AG09319 (cell line): ENCODE measurements at places on chromosomes 16 and 17.
A peak's percentile ranks its signal among the peaks of the same experiment; 100 is the strongest.

- DNase-seq = no peak
Measured at GRCh38 chr17:17073581-17074403, 31.5 kb downstream of the MPRIP start.

DNA sequence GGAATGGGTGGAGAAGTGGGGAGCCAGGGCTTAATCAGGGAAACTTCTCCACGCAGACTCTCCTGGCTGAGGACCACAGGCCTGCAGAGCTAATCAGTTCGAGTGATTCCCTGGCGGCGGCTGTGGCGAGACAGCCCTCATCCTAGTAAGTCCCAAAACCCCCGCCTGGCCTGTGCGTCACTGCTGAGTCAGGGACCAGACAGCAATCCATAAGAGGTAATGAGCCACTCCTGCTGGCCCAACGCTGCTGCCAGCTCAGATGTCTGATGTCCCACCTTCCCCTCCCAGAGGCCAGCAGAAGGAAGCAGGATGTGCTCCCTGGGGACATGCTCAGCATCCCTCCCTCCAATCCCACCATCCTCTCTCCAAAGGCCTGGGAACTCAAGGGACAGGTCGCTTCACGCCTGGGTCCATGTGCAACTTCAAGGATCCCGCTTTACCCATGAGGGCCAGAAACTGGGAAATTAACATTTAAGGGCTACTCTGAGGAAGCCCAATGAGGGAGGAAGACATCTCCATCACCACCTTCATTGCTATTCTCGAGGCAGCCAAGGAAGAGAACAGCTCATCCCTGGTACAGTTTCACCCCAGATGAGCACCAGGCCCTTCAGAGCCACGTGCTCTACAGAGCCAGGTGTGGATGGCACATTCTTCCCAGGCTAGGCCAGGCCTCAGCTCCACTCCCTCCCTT is 7.9 kb downstream of the ACLY start:
- DNase-seq = peak; percentile 90

DNA sequence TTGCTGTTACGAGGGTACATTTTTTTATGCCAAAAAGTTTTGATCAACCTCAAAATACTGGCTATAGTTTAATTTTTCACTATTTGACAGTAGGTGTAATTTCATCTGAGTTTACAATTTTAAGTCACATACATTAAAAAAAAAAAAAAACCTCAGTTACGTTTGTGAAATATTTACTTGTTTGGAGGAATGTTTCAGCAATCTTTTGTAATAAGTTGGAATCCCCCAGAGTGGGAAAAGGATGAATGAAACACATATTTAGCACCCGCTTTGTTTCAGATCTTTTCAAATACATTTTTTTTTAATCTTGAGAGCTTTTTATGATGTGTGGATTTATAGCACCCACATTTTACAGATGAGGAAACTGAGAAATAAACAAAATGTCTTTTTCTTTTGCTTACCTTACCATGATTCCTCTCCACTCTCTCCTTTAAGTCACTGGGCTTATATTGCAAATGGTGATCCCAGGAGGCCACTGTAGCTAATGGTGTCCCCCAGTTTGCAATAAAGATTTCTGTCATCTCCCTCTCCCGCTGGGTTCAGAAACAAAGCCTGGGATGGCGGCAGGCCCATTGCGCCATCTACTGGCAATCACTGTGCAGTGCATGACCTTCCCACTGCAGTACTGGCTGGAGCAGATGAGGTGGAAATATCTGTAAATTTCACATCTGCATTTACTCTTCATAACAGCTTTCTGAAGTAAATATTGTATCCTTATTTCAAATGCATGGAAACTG is 27.7 kb downstream of the TBC1D3B start:
- no peak for DNase-seq

DNA sequence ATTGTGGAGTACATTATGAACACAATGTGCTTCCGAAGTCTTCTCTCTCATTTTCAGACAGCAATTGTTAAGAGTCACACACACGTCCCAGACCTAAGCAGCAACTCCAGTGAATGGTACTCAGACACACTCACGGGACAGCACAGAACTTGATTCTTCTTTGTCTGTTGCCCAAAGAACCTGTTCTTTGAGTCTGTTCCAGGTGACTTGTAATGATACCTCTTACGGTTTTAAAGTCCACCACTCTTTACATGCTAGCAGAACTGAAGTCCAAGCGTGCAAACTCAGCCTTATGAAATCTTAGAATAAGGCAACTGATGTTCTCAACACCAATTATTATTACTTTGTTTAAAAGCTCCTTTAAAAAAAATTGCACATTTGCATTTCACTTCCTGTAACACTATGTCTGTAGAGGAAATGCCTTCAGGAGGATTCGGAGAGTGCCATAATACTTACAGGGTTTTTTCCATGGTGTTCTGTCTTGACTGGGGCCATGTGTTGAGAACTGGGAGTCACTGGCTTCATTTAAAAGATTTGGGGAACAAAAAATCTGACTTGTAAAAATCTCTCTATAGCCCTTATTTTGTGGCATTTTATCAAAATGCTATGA is 48.1 kb downstream of the MARF1 start:
- DNase-seq = no peak

GRCh38 chr17:59341922-59342321 is 10.5 kb downstream of the YPEL2 start:
- DNase-seq = no peak

GRCh38 chr16:74485916-74486315 is 64.6 kb upstream of the CLEC18B start:
- DNase-seq = no peak

DNA sequence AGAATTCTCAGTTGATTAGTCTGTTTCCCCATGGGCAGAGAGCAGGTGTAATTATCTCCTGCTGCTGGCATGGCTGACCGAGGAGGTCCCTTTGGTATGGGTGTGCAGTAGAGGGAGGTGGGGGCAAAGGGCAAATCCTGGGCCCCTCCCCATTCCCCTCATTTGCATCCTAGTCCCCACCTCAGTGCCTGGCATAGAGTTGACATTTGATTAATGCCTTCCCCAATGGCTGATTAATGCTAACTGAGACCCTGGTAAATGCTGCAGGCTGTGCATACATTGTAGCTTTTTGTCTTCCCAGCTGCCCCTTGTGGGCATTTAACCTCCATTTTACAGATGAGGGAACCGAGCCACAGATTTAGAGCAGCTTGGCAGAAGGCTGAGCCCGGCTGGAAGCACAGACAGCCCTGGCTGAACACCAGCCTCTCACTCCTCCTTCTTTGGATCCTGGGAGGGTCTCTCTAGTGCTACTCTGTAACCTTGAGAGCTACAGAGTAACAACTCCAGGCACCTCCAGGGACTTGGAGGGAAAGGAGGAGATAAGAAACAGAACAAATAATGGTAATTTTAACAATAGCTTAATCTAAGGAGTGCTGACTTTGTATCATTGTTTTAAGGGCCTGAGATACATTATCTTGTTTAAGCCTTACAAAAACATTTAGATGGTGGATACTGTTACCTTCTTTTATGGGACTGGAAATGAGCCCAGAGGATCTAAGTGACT is 5.1 kb downstream of the PLCG2 start:
- no peak for DNase-seq

DNA sequence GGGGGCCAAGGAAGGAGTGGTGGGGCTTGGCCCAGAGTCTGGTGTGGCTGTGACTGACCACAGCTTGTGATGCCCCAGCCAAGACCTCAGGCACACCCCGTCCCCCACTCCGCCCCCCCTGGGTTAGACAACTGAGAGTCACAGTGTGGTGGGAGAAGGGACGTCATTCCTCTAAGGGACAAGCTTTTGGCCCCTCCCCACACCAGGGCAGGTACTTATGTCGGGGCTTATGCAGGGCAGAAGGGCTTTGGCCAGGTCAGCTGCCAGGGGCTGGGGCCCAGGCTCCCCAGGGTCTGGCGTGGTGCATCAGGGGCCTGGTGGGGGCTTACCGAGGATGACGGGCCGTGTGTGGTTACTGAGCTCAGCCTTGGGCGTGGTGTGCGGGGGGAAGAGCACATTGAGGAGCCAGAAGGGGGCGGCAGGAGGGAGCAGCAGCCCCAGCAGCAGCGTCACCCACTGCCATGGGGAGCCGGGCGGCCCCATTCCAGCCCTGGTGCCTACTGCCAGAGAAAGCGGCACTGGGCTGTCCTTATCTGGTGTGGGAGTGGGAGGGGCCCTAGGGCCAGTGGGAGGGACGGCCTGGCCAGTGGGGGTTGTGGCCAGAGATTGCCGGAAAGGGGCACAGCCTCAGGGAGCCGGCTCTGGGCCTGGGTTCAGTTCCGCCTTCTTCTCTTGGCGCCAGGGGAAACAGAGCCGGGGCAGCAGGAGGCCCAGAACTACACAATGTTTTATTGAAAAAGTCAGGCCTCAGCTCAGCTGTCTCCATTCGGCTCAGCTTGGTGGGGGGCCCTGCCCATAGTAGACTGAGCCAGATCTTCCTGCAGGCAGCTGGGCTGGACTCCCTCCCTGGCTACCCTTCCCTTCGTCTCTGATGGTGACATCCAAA is at the start of gene LCAT:
LCAT (minus strand) TSS at position 502 of the 886 bp plus-strand sequence; CDS start at position 483, 19 bp downstream.
- no peak for DNase-seq

DNA sequence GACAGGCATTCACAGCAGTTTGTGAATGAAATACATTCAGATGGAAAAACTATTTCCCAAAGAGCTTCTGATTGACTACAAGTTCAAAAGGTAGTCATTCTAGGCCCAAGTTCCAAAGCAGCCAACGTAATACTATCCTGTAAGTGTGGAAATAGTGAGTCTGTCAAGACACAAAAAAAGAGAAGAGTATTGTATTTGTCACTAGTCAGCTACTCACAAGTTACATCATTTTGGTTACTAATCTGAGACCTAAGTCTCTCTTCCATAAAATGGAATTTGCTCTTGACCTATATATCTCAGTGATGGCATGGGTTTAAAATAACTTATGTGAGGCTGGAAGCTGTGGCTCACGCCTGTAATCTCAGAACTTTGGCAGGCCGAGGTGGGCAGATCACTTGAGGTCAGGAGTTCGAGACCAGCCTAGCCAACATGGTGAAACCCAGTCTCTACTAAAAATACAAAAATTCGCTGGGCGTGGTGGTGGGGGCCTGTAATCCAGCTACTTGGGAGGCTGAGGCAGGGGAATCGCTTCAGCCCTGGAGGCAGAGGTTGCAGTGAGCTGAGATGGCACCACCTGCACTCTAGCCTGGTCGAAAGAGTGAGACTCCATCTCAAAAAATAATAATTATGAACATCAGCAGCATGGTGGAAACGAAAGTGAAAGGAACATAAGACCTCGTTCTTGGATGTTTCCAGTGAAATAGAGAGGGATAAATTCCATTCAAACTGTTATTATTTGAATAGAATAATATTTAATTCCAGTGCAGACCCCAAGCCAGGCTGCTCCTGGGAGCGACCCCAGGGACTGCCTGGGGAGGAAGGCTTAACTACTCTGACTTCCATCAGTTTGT is 2.9 kb downstream of the CMC2 start:
- no peak for DNase-seq

DNA sequence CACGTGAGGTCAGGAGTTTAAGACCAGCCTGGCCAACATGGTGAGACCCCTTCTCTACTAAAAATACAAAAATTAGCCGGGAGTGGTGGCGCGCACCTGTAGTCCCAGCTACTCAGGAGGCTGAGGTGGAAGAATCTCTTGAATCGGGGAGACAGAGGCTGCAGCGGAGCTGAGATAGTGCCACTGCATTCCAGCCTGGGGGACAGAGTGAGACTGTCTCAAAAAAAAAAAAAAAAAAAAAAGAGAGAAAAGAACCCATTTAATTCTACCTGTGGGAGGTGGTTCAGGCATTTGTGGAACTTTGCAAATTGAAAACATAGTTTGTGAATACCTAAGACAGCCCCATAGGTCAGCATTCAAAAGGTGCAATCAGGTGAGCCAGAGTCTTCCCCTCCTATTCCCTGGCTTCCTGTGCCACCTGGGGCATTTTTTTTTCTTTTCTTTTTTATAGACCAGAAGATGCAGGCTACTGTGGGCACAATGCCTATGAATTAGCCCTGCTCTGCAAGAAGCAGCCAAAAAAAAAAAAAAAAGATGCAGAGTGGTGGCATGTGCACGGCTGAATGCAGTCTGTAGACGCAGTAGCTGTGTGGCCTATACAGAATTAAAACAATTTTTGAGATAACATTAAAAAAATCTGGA is 9.1 kb upstream of the SOCS3 start:
- DNase-seq = no peak

GRCh38 chr17:75634376-75634740 is 1.1 kb downstream of the SMIM5 start:
- no peak for DNase-seq

- no peak for DNase-seq
Measured at GRCh38 chr17:56899403-56899802, 14.4 kb downstream of the TRIM25 start.

GRCh38 chr17:31562376-31562840 is 170.9 kb downstream of the RAB11FIP4 start:
- no peak for DNase-seq

DNA sequence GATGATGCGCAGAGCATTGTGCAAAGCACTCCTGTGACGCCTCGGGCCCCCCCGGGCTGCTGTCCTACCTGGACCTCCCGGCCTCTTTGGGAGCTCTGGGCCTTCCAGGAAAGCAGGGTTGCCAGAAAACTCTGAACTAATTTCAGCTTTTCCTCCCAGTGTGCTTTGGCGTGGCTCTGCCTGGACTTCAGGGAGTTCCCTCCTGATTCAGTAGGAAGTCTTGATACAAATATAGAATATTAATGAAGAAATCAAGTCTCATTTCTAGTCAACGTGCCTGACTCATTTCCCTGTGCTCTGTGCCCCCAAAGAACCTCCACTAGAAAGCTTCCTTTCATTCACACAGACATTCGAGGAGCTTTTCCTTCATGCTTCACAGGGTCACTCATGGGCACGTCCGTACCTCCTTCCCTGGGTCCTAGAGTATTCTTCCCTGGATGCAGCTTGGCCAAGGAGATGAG is 84.0 kb upstream of the NOL11 start:
- no peak for DNase-seq

DNA sequence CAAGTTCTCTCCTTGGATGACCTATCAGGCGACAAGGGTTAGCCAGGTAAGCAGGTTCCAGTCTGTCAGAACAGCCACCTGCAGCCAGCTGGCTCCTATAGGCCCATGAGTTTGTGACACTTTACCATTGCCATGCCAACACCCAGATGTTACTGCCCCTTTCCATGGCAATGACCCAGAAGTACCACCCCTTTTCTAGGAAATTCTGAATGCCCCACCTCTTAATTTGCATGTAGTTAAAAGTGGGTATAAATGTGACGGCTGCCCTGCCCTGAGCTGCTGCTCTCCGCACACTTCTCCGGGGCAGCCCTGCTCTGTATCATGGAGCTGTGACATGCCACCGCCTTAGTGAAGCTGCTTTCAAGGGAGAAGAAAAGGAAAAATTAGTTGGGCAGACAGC is 10.0 kb upstream of the SECTM1 start:
- no peak for DNase-seq

DNA sequence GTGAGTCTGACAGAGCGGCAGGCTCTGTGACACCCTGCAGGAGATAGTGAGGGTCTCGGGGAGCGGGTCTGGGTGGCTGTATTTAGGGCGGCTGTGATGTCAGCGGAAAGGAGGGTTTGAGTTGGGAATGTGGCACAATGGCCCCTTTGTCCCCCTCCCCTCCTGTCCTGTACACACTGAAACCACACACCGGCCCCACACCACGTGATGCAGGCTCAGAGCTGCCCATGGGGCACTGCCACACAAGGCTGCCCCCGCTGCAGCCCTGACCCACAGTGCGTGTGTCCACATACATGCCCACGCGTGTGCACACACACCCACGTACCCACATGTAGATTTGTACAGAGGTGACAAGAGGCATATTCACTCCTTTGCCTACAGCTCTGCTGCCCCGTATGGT is 15.3 kb downstream of the SGCA start:
- no peak for DNase-seq

- peak; percentile 57 for DNase-seq
Measured at GRCh38 chr17:64240741-64241347, 22.2 kb downstream of the TEX2 start.
